Aorta (tissue), 5 donors: ENCODE measurements at places on chromosomes 13 and 19. TPM values are rescaled to one million over a fixed set of nuclear protein-coding genes. Genes with fewer than 3 reads are reported as not detected.

GRCh38 chr19:39677961-39678889, 22.5 kb downstream of the LGALS16 start:
- H3K27me3 ChIP-seq: no peaks in the 10 kb centered on the region
- H3K4me3 ChIP-seq: no peak overlapping the region
- no peaks in the 10 kb centered on the region for H3K36me3 ChIP-seq
- H3K27ac ChIP-seq: no peak overlapping the region
- no peak for DNase-seq
- H3K4me1 ChIP-seq: no peaks in the 10 kb centered on the region

- H3K36me3 ChIP-seq: no peaks in the 10 kb centered on the region
- no peak overlapping the region for H3K4me3 ChIP-seq
- DNase-seq: no peak
- H3K27me3 ChIP-seq: no peaks in the 10 kb centered on the region
- H3K4me1 ChIP-seq: no peaks in the 10 kb centered on the region
- no peak overlapping the region for H3K27ac ChIP-seq
Observed at GRCh38 chr13:94234738-94235137, 244.7 kb downstream of the DCT start.

ODAD3 gene
- total RNA-seq: 0.49 TPM

DNA sequence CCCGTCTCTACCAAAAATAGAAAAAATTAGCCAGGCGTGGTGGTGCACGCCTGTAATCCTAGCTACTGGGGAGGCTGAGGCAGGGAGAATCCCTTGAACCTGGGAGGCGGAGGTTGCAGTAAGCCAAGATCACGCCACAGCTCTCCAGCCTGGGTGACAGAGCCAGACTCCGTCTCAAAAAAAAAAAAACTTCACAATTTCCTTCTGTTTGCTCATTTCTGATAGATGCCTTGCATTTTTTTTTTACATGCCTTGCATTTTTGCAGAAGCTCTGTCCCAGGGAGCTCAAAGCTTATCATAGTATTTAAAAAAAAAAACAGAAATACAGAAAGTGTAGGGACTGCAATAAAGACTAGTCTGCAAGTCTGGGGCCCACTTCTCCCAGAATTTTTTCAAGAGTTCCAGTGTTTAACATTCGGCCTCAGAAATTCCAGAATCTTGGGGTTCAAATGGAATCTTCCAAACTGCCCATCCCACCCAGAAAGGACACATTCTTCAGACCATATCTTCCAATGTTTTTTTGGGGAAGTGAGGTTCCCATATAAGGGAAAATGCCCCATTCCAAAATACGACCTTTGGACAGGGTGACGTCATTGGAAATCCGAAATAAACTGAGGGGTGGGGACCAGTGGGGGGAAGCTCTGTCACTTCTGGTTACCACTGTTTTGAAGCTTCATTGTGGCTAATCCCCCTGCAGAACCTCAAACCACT, 17.2 kb upstream of the RAB8A start:
- peaks cover 6% of the 10 kb centered on the region for H3K36me3 ChIP-seq
- H3K27ac ChIP-seq: no peak overlapping the region
- no peaks in the 10 kb centered on the region for H3K27me3 ChIP-seq
- H3K4me3 ChIP-seq: no peak overlapping the region
- no peaks in the 10 kb centered on the region for H3K4me1 ChIP-seq
- no peak for DNase-seq

- no peaks in the 10 kb centered on the region for H3K27me3 ChIP-seq
- no peak for DNase-seq
- H3K4me3 ChIP-seq: no peak overlapping the region
Observed at GRCh38 chr19:7266832-7267231, 27.4 kb downstream of the INSR start.

FUT6 gene
- not detected for total RNA-seq

DNA sequence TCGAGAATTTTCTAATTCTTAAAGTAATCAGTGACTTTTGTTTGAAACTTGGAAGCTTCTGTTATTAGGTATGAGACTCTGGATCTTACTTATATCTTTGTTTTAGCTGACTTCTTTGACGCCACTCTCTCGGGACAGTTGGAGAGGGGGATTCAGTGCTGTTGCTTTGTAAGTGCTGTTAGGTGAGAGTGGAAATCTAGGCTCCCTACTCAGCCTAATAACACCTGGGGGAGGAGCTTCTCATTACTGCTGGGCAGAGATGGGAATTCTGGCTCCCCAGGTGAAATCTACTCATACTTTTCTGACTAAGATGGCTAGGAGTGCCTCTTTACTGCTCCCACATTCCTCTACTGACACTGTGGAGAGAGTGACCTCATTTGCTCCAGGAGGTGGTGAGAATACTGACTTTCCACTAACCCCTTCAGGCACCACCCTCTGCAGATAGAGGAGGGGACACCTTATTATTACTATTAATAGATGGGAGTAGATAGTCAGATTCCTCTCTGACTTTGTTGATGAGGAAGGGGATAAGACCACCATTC, 324.9 kb upstream of the SPRY2 start:
- no peak for DNase-seq
- H3K4me1 ChIP-seq: no peaks in the 10 kb centered on the region
- no peaks in the 10 kb centered on the region for H3K27me3 ChIP-seq
- no peak overlapping the region for H3K27ac ChIP-seq
- H3K36me3 ChIP-seq: no peaks in the 10 kb centered on the region

- no peak overlapping the region for H3K27ac ChIP-seq
- no peak for DNase-seq
- H3K4me3 ChIP-seq: no peak overlapping the region
- no peaks in the 10 kb centered on the region for H3K27me3 ChIP-seq
Observed at GRCh38 chr13:31476753-31477152, 262.6 kb upstream of the RXFP2 start.

CYP2F1 gene
- total RNA-seq: not detected

DNA sequence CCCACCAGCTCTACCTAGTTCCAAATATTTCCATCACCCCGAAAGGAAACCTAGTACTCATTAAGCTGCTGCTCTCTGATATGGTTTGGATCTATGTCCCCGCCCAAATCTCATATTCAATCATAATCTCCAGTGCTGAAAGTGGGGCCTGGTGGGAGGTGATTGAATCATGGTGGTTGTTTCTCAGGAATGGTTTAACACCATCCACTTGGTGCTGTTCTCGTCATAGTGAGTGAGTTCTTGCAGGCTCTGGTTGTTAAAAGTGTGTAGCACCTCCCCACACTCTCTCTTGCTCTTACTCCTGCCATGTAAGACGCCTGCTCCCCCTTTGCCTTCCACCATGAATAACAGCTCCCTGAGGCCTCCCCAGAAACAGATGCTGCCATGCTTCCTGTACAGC, 43.4 kb upstream of the MED4 start:
- no peaks in the 10 kb centered on the region for H3K4me1 ChIP-seq
- no peaks in the 10 kb centered on the region for H3K27me3 ChIP-seq
- no peak for DNase-seq

- no peak for DNase-seq
- no peaks in the 10 kb centered on the region for H3K36me3 ChIP-seq
- H3K27me3 ChIP-seq: no peaks in the 10 kb centered on the region
- H3K4me1 ChIP-seq: no peaks in the 10 kb centered on the region
- no peak overlapping the region for H3K27ac ChIP-seq
Observed at GRCh38 chr13:112998521-112999280, 29.7 kb downstream of the MCF2L start.

GRCh38 chr13:30305456-30305970, 1.8 kb downstream of the KATNAL1 start:
- H3K36me3 ChIP-seq: no peaks in the 10 kb centered on the region
- peaks cover 4% of the 10 kb centered on the region for H3K4me1 ChIP-seq
- DNase-seq: no peak
- H3K27ac ChIP-seq: no peak overlapping the region

DNA sequence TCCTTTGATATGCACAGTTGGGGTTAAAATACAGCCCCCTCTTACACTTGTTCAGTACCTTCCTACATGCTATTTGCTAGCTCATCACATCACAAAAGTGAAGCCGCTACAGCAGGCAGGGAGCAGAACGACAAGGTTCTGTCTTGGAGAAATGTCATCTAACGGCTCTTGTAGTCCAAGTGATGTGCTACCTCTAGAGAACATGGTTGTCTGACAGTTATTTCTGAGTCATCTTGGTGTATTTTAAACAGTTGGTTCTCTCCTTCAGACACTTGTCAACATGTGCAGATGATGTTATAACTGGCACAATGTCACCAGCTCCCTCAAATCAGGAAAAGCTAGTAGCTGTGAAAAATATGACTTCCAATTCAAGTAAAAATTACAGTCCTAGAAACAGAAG, 865.0 kb downstream of the PCDH9 start:
- H3K27ac ChIP-seq: no peak overlapping the region
- no peak for DNase-seq
- no peak overlapping the region for H3K4me3 ChIP-seq
- no peaks in the 10 kb centered on the region for H3K27me3 ChIP-seq
- no peaks in the 10 kb centered on the region for H3K4me1 ChIP-seq

UNC13A gene
- total RNA-seq: 2.8 TPM

GRCh38 chr19:14577885-14578427, 4.9 kb upstream of the CLEC17A start:
- H3K4me1 ChIP-seq: no peaks in the 10 kb centered on the region
- no peak overlapping the region for H3K4me3 ChIP-seq
- no peak overlapping the region for H3K27ac ChIP-seq
- no peaks in the 10 kb centered on the region for H3K36me3 ChIP-seq
- no peak for DNase-seq
- no peaks in the 10 kb centered on the region for H3K27me3 ChIP-seq
